ENCODE measurements at places on chromosomes 5 and 9. TPM values are rescaled to one million over a fixed set of nuclear protein-coding genes. Genes with fewer than 3 reads are reported as not detected.

DNA sequence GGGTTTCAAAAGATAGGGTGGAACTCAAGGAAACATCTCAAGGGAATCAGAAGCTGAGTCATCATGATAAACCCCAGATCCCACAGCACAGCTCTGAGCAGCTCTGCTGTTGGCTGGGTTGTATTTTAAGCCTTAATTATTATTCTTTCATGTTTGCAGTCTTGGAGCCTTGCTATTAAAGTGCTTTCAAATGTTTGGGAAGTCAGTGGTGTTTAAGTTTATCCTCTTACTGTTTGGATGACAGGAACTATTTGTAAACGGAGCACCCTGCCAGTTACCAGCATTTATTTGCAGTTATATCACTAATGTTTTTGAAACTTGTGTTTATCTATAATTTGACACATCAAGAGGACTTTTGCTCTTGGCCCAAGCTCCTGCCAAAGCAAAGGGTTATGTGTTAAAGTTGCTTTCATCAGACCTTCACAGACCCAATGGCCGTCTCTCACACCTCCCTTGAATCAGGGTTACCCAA lies 141.1 kb upstream of the SPDL1 start:
- no peak overlapping the region for H3K27ac ChIP-seq
- no peaks in the 10 kb centered on the region for H3K4me1 ChIP-seq
- no peak for DNase-seq
- H3K27me3 ChIP-seq, result no peaks in the 10 kb centered on the region
- H3K36me3 ChIP-seq, result no peaks in the 10 kb centered on the region

GRCh38 chr5:16759147-16759773 lies 142.5 kb upstream of the RETREG1 start:
- H3K27ac ChIP-seq, result no peak overlapping the region
- no peak overlapping the region for H3K4me3 ChIP-seq
- no peak for DNase-seq
- H3K36me3 ChIP-seq, result no peaks in the 10 kb centered on the region

GRCh38 chr5:26543987-26544386 lies 494.4 kb downstream of the CDH9 start:
- H3K27ac ChIP-seq, result no peak overlapping the region
- DNase-seq, result no peak
- no peaks in the 10 kb centered on the region for H3K27me3 ChIP-seq
- no peak overlapping the region for H3K4me3 ChIP-seq
- no peaks in the 10 kb centered on the region for H3K4me1 ChIP-seq

DNA sequence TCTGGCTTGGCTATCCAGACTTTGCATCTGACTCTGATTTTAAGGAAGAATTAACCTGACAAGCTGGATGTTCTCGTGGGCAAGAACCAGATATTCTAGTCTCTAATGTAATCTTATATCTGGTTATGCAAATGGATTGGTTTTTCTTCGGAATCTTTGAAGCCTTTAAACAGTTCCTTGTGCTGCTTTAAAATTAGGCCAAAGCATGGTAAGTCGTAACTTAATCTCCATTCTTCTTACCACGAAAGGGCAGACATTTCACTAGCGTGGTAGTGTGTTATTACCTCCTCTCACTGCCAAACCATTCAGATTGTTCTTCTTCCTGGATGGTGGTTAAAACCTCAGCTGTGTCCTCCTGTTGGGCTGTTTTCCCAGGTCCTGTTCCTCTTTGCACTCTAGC lies 34.1 kb upstream of the TTC23L start:
- H3K4me1 ChIP-seq, result no peaks in the 10 kb centered on the region
- no peaks in the 10 kb centered on the region for H3K36me3 ChIP-seq
- H3K27me3 ChIP-seq, result no peaks in the 10 kb centered on the region
- no peak overlapping the region for H3K27ac ChIP-seq
- DNase-seq, result no peak

Gene LECT2
- not detected for total RNA-seq

- peak overlapping the region; percentile 26 for H3K27ac ChIP-seq
- no peak for DNase-seq
- H3K4me3 ChIP-seq, result no peak overlapping the region
- peaks cover 53% of the 10 kb centered on the region for H3K4me1 ChIP-seq
- H3K27me3 ChIP-seq, result no peaks in the 10 kb centered on the region
- no peaks in the 10 kb centered on the region for H3K36me3 ChIP-seq
Observed at GRCh38 chr5:151094030-151094851, 13.4 kb upstream of the TNIP1 start.

- H3K4me3 ChIP-seq, result no peak overlapping the region
- H3K27me3 ChIP-seq, result no peaks in the 10 kb centered on the region
- H3K27ac ChIP-seq, result no peak overlapping the region
- H3K4me1 ChIP-seq, result peaks cover 7% of the 10 kb centered on the region
Observed at GRCh38 chr9:123832858-123833650, 96.9 kb downstream of the DENND1A start.

GRCh38 chr5:148186248-148187003 lies 16.4 kb upstream of the SPINK6 start:
- H3K4me1 ChIP-seq, result no peaks in the 10 kb centered on the region
- no peak overlapping the region for H3K27ac ChIP-seq
- H3K27me3 ChIP-seq, result no peaks in the 10 kb centered on the region
- no peak overlapping the region for H3K4me3 ChIP-seq
- DNase-seq, result no peak
- no peaks in the 10 kb centered on the region for H3K36me3 ChIP-seq

DNA sequence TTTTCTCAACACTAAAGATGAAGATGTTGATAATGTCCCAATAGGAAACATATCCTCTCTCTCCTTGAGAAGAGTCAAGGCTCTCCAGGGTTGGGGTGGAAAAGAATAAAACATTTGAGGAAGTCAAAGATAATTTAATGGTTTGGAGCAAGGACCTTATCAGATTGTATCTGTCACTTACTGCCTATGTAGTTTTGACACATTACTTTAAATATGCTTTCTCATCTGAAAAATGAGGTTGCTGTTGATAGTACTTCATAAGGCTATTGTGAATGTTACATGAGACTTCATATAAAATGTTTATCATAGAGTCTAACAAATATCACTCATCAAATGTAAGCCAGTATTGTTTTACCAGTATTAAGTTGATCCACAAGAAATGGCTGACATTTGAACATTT lies 48.7 kb downstream of the BAAT start:
- H3K36me3 ChIP-seq, result no peaks in the 10 kb centered on the region
- no peak overlapping the region for H3K27ac ChIP-seq
- no peaks in the 10 kb centered on the region for H3K4me1 ChIP-seq
- H3K27me3 ChIP-seq, result no peaks in the 10 kb centered on the region

Data from naive thymus-derived CD4-positive, alpha-beta T cell (primary cell).